Breast epithelium (tissue), 4 donors: ENCODE measurements at places on chromosomes 13 and 19. TPM values are rescaled to one million over a fixed set of nuclear protein-coding genes. Genes with fewer than 3 reads are reported as not detected.

The FOXA3 gene
- total RNA-seq: 0.33 TPM

The MEX3D gene
- 12.5 TPM for total RNA-seq

The ZNF534 gene
- total RNA-seq: not detected

The RLN3 gene
- total RNA-seq: not detected

The KIR3DL2 gene
- not detected for total RNA-seq

The GPR183 gene
- total RNA-seq: 21.4 TPM

The TYROBP gene
- total RNA-seq: 56.4 TPM

DNA sequence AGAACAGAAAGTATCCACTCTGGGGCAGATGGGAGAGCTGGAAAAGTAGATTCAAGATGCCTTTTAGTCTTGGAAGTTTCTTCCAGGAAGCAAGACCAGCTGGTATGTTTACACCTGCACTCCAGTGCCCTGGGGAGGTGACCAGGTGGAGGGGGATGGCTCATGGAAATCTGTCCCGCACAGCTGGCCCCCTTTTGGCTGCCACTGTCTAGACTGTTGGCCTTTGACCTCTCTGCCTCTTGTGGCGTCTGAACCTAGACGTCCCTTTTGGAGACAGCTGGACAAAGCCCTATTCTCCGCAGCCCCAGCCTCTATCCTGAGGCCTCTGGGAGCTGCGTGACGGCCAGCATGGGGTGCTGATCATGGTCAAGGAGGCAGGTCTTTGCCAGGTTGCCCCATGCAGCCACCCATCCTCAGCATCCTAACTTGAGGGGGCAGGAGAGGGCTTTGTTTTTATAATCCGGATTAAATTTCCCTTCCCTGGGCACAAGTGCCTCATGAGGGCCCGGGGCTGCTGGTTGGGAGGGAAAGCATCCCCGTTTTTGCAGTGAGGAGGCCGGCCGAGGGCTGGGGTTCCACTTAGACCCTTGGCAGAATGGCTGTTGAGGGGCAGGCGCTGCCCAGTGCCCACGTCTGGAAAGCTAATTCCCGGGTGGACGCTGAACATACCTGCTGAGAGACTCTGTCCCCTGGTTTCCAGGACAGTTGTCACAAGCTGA is 17.3 kb upstream of the GDF15 start:
- DNase-seq: no peak

GRCh38 chr19:36079389-36079945 is 24.8 kb downstream of the WDR62 start:
- no peak for DNase-seq

- DNase-seq: no peak
Measured at GRCh38 chr13:67076378-67076777, 153.8 kb downstream of the PCDH9 start.

GRCh38 chr19:43560687-43561086 is 14.6 kb downstream of the XRCC1 start:
- no peak for DNase-seq

DNA sequence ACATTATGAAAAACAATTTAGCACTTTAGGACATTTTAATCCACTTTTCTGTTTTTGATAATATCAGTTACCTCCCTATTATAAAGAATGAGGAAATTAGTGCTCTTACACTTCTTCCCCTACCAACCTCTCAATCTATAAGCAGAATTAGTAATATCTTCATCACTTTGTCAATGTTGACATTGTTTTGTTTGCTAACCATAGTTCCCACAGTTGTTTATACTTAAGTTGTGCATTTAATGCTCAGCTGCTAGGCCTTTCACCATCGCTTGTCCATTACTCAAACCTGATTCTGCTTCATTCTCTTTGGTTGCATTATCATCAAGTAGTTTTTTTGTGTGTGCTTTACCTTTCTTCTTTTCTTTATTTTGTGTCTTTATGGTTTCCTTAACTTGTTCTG is 132.1 kb downstream of the CDK8 start:
- no peak for DNase-seq

DNA sequence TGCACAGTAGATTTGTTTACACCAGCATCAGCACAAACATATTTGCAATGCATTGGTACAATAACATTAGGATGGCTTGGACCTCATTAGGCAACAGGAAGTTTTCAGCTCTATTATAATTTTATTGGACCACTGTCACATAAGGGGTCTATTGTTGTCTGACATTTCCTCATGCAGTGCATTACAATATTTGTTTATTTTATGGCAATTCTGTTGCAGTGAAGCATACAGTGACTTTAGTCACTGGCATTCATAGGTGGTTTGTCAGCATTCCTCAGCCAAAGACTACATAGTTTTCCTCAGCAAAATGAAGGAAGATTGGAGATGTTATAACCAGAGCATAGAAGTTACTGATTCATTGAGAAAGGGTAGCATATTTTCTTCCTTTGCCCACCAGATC is 1732.9 kb downstream of the PCDH9 start:
- DNase-seq: no peak

DNA sequence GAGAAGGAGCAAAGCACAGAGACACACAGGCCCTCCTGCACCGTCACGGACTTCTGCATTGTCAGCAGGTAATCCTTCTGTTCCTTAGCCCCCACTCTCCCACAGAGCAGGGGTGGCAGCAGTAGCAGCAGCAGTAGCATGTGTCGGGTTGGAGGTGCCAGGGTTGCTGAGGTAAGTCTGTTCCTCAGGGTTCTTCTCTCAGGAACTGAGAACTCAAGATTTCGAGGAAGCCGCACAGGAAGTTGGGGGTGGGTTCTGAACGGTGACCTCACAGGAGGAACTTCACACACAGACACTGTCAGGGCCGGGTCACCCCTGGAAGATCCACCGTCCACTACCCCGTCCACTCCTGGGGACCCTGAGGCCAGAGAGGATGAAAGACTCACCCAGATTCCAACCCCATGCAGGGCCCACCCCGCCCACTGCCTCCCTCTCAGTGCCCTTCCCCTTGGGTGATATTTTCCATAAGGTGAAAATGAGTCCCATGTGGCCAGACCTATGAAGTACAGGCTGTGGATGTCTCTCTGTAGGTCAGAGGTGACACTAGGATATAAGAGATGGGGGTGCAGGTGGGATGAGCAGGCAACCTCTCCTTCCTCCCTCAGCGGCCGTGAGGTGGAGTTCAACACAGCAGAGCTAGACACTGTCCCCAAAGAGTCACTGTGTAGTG is at the start of gene SIGLEC12:
Gene SIGLEC12, minus strand, starts transcription at position 207 of the 670 bp plus-strand sequence. Its CDS starts 67 bp downstream, at position 140.
- DNase-seq: no peak

- no peak for DNase-seq
Measured at GRCh38 chr19:39203372-39204341, at the start of gene SYCN. Gene SYCN, minus strand, starts transcription at chr19:39204263. Its CDS starts 9 bp downstream, at chr19:39204254.

GRCh38 chr13:114067886-114068651 is 64.4 kb downstream of the RASA3 start:
- DNase-seq: no peak

- no peak for DNase-seq
Measured at GRCh38 chr19:4879041-4879440, 11.6 kb upstream of the PLIN3 start.

- DNase-seq: peak; percentile 74
Measured at GRCh38 chr19:45767881-45768654, 984 bp downstream of the SIX5 start.

DNA sequence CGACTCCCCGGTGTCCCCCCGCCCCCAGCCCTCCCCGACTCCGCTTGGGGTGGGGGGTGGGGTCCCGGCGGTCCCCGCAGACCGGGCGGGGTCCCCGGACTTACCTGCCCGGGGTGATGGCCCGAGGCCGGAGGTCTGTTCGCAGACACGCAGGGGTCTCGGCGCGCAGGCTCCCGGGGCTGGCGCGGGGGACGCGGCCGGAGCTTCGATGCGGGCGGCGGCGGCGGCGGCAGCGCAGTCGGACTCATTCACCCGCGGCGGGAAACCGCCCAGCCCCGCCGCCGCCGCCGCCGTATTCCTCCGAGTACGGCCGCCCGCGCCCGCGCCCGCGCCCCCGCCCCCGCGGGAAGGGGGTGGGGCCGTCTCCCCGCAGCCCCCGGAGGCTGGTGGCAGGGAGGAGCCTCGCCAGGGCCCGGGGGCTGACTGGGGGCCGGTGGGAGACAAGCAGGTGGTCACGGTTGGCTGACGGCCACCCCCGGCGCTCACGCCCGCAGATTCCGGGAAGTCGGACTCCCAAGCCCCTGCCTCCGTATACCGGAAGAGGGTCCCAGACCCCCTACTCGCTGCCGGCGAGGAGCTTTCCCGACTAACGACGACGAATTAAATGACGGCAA is at the start of gene C2CD4C:
Gene C2CD4C, minus strand, starts transcription at position 246 of the 614 bp plus-strand sequence. CDS start 786 bp downstream, outside the sequence.
- DNase-seq: no peak

GRCh38 chr19:46861691-46862502 is 1.1 kb downstream of the ARHGAP35 start:
- no peak for DNase-seq

- no peak for DNase-seq
Measured at GRCh38 chr13:62130062-62130970, 714.7 kb upstream of the PCDH20 start.

DNA sequence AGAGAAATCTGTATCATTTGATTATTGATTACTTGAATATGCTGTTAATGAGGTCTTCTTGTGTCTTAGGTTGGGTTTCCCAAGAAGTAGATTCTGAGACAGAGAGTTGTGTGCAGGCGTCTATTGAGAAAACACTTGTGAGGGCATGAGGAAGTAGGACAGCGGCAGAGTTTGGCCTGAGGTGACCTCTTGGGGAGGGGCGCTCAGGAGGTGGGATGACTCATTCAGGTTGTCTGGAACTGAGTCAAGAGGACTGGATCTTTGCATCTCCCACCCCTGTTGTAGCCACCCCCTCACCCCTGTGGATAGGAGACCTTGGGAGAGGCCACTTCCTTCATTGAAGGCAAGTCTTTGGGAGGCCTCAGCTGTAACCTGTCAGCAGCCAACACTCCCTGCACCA is 35.2 kb upstream of the WDFY2 start:
- DNase-seq: no peak

- DNase-seq: no peak
Measured at GRCh38 chr13:106466691-106467426, 68.6 kb downstream of the EFNB2 start.

- DNase-seq: no peak
Measured at GRCh38 chr13:33092073-33092987, 76.1 kb downstream of the KL start.

DNA sequence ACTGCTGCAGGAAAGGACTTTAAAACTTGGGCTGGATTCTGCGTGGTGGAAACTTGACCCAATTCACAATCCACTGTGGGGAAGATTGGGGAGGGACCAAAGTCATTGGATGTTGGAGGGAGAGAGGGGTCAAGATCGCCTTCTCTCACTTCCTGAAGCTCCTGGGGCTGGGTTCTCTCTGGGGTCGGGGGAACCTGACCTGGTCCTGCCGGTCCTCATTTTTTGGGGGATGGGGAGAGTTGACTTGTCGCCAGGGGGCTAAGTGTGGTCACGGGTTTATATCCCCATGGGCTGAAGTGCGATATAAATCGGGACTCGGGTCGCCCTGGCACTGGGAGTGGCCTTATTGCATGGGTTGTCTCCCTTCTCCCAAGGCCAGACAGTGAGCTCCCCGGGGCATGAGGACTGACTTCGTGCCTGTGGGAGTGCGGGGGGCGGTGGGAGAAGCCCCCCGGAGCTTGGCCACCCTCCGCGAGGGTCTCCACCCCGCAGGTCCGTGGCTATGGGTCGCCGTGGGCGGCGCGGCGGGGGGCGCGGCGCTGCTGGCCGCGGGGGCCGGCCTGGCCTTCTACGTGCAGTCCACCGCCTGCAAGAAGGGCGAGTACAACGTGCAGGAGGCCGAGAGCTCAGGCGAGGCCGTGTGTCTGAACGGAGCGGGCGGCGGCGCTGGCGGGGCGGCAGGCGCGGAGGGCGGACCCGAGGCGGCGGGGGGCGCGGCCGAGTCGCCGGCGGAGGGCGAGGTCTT is 6.3 kb downstream of the ICAM5 start:
- no peak for DNase-seq

DNA sequence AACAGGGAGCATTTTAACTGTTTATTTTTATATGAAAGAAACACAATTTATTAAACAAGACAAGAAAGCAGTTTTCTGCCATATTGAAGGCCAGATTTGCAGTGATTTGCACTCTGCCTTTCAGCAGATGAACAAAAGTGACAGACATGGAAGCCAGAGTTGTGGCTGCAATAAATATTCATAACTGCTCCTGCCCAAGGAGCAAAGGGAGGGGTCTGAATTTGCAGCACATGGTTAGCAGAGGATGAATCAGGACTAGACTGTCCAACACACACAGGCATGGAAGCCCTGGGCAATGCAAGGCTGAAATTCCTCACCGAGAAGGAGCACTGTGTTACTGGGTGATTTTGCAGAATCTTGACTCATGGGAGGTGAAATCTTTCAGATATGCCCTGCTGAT is 418.2 kb downstream of the DCT start:
- no peak for DNase-seq

- no peak for DNase-seq
Measured at GRCh38 chr13:41345914-41346589, 35.0 kb downstream of the NAA16 start.
